Activated naive CD4-positive, alpha-beta T cell treated with Interleukin-2 at 50 U/mL for 16 hours (primary cell): ENCODE measurements at places on chromosomes 4 and X.

DNA sequence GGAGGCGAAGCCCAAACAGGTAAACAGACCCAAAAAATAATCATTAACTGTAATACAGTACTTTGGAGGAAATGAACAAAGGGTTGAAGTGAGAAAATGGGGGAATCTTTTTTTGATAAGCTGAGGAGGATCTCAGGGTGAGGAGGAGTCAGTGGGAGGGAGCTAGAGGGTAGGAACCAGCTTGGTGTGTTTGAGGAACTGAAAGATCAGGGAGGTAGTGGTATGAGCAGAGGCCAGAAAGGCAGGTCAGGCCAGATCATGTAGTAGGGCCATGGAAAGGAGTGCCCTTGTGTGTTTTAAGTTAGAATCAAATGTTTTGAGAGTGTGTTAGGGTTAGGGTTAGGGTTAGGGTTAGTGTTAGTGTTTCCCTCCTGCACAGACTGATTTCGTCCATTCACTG lies 48.8 kb downstream of the PPP2R2C start:
- no peak for DNase-seq

GRCh38 chrX:122868631-122869030 lies 315.4 kb upstream of the GRIA3 start:
- no peak for DNase-seq

GRCh38 chr4:56082829-56083228 lies 134.1 kb downstream of the CEP135 start:
- no peak for DNase-seq

- peak; percentile 6 for DNase-seq
Observed at GRCh38 chr4:53132132-53132891, 233.5 kb downstream of the SCFD2 start.

DNA sequence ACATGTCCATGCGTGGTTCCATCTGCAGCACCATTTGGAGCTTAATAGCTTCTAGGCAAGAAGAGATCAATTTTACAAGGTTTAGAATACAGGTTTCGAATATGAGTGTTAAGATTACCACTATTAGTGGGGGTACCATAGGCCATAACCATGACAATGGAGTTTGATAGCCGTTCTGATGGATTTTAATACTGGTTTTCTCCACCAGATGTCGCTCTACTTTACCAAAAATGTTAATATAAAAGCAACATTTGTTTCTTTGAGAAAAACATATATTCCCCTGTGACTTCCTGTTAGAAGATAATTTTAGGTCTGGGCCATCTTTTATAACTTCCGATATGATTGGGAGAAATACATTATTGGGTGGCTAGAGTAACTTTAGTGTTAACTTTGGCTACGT lies 499.7 kb upstream of the POU3F4 start:
- DNase-seq: no peak

GRCh38 chr4:93359586-93359985 lies 469.0 kb upstream of the ATOH1 start:
- DNase-seq: no peak

- DNase-seq: no peak
Observed at GRCh38 chrX:70134116-70134477, 850 bp downstream of the IGBP1 start.

GRCh38 chr4:121794505-121795188 lies 6.5 kb upstream of the EXOSC9 start:
- no peak for DNase-seq

DNA sequence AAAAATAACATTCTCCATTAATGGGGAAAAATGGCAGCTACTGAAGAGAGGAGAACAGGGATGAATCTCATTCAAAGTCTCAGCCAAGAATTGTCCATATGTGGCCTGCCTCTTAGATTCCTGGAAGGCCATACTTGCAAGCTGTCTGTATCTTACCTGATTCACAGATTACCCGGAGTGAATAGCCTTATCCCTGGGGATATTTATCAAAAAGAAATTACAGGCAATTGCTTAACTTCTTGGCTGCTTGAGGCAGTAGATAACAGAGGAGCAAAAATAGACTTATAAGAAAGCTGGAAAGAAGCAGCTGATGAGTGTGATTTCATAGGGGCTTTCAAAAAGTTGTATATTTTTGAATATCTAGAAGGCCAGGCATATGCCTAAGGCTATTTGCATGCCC lies 68.8 kb upstream of the PPP1R2C start:
- DNase-seq: no peak

GRCh38 chr4:99679204-99679603 lies 21.6 kb upstream of the C4orf54 start:
- DNase-seq: no peak

DNA sequence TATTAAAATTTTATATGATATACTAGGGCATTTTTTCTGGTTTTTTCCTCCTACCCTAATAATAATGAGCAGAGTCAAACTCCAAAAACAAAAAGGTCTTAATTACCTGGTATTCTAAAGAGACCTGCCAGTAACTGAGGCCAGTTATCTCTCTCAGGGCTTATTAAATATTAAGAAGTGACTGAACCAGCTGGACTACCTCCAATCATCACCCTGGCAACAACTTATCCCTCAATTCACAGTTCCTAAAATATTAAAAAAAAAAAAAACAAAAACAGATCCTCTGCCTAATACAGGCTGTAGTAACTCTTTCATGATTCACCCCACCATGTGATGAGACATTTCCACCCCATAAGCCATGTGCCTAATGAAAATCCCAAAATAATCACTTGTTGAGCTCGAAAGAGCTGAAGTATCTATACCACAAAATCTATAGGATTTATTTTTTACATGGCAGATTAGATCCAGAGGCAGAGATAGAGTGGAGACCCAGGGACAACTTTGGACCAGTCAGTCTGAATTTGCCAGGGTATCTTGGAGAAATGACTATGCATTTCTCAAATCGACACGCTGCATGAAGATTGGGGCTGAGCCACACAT lies 698.0 kb downstream of the FAT4 start:
- DNase-seq: no peak

- no peak for DNase-seq
Observed at GRCh38 chrX:143632625-143633410, 3.1 kb downstream of the SLITRK4 start.

- DNase-seq: no peak
Observed at GRCh38 chr4:15777697-15778288, 335 bp upstream of the CD38 start.

GRCh38 chr4:152217896-152218295 lies 318.0 kb downstream of the FBXW7 start:
- DNase-seq: no peak

DNA sequence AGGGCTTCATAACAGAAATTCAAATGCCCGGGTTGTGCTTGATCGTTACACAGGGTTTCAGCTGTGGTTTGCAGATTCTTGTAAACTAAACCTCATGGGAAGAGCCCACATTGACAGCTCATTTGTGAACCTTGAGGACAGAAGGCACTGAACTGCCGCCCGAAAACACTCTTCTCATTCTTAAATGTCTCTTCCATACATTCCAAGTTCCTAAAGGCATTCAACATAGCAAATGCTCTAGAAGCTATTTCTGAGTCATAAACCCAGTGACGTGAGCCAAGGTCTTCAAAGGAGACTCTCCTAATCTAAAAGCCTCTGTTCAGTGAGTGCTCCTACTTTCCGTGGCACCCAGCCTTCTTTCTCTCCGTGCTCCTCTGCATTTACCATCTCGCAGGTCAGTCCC lies 737.8 kb upstream of the FRG1 start:
- no peak for DNase-seq

- no peak for DNase-seq
Observed at GRCh38 chr4:80360084-80360483, 24.6 kb downstream of the CFAP299 start.

DNA sequence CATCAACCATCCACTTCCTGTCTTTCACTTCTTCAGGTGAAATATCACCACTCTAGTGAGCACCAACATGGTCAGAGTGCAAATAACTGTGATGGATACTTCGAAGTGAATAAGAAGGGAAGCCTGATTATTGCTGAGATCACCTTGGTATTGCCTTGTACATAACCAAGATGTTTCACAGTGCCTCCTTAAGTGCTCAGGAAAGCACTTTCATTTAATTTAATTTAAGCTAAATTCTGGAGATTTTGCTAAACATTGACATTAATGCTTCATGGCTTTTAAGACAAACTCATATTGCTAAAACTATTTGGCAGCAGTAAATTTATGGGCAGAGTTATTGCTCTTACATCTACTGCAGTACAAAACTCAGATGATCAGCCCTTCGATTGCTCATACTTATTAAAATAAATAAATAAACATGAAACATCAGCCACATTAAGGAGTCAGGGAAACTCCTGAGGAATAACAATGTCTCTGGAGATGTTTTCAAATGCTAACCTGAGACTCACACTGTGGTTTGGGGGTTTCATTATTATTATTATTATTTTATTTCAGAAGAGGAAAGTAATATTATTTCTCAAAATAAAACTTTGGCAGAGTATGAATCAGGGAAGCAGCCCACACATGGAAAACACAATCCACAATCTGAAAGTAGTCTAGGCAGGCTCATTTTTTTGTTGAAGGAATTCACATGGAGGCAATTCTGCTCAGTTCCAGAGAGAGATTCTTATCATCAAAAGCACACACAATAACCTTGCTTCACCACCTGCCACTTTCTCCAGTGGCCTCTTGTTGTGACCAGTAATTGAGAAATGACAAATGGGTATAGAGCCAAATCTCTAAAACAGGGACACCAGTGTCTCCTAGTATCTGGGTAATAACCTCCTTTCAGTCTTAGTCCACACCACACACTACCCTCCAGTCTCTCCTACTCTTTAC lies 344.2 kb downstream of the MAPK10 start:
- DNase-seq: no peak

GRCh38 chrX:67787196-67787595 lies 243.4 kb downstream of the AR start:
- no peak for DNase-seq

DNA sequence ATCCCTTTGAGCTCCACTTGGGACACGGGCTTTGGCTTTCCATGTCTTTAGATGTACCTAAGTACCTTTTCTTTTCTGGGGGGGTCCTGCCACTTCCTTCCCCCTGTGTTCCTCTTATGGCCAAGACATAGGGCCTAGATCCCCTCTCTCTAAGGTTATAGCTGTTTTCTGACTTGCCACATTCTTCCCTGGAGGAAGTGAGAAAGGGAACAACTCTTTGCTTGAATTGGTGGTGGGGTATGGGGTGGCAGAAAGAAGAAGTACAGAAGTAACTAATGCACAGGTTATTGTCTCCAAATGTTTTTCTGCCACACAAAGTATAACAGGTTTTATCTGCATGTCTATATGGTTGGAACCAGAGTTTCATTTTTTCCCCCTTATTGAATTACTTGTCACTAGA lies 29.7 kb upstream of the DIPK2B start:
- DNase-seq: no peak

DNA sequence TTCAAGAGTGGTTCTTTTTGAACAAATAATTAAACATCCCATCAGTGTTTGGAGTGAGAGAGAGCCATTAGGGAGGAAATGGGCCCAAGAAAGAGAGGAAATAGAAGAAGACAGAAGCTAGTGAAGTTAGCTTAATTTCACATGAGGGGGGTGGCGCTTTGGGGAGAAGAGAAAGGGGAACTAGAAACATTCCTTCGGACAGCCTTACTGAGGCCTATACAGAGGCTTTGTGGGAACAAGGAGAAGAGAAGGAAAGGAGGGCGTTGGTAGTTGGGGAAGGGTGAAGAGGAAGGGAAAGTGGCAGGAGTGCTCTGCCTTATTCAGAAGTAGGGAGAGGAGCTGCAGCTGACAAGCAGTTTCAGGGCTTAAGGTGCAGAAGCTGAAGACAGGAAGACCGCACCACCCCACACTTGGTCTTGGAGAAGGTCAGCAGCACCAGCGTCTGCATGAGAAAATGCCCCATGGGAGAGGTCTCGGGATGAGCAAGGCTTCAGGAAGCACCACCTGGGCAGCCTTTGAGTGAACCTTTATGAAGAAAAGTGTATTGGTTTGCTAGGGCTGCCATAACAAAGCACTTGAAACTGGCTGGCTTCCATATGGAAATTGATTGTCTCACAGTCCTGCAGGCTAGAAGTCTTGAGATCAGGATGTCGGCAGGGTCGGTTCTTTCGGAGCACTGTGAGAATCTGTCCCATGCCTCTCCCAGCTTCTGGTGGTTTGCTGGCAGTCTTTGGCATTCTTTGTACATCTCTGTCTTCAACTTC lies 85.1 kb downstream of the KIT start:
- no peak for DNase-seq

DNA sequence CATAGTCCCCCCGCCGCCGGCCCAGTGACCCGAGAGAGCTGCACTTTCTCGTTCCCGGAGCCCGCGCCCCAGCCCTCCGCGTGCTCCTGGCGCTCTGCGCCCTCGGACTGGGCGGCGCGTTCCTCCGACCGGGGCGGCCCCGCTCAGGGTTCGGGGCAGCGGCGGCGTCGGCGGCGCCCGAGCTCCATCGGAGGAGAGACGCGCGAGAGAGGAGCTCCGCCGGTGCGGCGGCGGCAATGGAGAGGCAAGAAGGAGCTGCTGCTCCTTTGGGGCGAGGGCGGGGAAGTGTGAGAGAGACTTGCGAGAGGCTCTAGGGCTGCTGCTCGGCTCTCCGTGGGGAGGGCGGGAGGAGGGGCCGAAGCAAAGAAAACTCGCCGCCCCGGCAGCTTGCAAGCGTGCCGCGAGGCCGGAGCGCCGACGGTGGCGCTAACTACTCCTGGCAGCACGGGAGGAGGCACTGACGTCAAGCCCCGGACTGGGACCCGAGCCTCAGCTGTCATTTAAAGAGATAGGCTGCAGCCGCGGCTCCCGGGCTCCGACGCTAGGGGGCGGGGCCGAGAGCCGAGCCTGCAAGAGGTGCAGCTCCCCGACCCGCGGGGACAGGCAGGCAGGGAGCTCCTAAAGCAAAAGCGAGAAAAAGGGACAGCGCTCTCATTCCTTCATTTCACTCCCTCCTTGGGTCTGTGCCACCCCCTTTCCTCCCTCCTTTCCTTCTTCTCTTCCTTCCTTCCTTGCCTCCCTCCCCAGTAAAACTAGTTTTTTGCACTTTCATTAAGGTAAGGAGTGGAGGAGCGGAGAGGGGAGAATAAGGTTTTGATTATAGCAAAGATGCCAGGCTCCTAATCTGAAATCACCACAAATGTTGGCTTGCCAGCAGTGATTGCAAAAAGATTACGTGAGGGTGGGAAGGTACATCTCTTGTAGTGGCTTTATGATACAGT lies at the start of gene KCTD8:
TSS of gene KCTD8 (minus strand) at position 289 of the 941 bp plus-strand sequence.
- peak; percentile 41 for DNase-seq

- no peak for DNase-seq
Observed at GRCh38 chrX:17442898-17443297, 67.9 kb downstream of the NHS start.
